Stimulated activated naive CD4-positive, alpha-beta T cell treated with Interleukin-2 at 50 U/mL for 16 hours (primary cell): ENCODE measurements at places on chromosomes 16 and 17.

- DNase-seq = no peak
These were observed 86.2 kb upstream of the ZNF469 start for GRCh38 chr16:88296437-88297177.

DNA sequence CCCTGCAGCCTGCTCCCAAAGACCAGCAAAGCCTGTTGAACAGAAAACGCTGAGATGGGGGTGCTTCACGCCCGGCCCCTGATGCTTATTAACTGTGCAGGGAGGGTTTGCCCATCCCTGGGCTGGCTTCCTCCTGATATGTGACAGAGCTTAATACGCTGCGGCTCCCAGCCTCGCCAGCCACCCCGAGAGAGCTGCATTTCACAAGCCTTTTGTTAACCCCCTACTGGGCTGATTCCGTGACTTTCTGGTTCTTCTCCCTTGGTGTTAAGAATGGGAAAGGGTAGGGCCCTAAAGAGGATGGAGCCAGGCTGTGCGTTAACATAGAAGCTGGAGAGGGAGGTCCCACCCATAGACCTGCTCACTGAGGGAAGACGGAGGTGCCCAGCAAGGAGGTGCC lies 211.8 kb downstream of the ENGASE start:
- no peak for DNase-seq

DNA sequence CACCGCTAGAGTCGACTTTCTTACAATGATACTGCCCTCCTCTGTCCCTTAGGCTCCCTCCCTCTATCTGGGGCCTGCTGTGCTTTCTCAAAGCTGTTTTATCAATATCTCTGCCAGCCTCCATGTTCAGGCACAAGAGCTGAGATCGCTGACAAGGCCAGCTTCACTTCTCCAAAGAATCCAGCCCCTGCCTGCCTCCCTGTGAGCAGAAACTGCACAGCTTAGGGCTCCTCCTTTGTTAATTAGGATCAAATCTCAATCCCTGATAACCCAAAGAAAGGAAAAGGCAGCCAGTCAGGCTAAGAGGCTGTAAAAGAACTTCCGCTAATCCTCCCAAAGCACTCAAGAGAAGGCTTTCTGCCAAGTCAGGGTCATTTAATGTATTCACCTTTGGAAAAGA lies 616.0 kb upstream of the CDH11 start:
- no peak for DNase-seq

- DNase-seq = no peak
These were observed 8.1 kb upstream of the SEC14L5 start for GRCh38 chr16:4949986-4950385.

DNA sequence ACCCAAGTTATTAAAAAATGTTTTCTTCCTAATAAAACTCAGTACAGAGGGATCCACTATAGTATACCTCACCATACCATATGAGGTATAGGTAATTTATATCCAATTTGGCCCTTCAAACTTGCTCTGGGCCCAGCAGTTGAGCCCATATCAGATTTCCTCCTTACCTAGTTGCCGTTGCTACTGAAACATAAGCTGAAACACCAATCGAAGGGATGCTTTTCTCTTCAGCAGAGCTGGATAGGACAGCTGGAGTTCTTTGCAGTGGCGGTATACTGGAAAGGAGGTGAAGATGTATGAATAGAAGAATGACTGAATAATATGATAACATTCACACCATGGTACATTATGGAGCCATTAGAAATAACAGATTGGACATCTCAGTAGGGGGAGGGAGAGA lies 42.7 kb downstream of the TNRC6C start:
- no peak for DNase-seq

- DNase-seq = no peak
These were observed 8.8 kb upstream of the NR1D1 start for GRCh38 chr17:40108970-40109824.

DNA sequence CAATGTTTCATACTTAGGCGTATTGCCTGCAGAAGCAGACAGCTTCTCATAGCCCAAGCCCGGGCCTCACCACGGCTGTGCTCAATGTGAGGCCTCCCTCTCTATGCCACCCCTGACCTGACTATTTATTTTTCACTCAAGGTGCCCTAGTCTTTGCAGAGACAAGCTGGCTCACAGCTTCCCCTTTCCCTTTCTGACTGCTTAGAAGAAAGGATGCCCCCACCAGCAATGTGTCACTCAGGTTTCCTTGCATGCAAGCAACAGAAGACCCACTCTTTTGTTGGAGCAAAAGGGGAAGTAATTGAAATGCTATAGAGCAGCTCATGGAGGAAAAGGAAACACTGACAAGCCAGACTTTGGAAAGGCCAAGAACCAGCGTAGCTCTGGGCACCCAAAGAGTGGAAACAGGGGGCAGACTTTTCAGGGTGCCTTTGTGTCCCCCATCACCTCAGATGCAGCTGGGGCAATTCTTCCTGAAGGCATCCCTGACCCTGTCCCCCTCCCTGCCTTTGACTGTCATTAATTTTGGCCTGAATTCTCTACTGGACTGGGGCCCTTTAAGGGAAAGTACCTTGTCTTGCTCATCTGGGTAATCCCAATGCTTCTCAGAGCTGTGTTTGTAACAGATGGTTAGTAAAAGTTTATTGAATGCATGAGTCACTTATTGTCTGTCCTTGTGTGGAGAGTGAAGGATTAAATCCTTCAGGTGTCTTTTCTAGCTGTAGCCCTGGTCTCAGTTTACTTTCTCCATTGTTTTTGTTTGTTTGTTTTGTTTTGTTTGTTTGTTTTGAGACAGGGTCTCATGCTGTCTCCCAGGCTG lies 17.8 kb downstream of the RGS9 start:
- no peak for DNase-seq
